ENCODE measurements at places on chromosomes 16 and 17.
A peak's percentile ranks its signal among the peaks of the same experiment; 100 is the strongest.

GRCh38 chr16:74862743-74863244, 88.2 kb upstream of the FA2H start:
- DNase-seq: peak; percentile 42

DNA sequence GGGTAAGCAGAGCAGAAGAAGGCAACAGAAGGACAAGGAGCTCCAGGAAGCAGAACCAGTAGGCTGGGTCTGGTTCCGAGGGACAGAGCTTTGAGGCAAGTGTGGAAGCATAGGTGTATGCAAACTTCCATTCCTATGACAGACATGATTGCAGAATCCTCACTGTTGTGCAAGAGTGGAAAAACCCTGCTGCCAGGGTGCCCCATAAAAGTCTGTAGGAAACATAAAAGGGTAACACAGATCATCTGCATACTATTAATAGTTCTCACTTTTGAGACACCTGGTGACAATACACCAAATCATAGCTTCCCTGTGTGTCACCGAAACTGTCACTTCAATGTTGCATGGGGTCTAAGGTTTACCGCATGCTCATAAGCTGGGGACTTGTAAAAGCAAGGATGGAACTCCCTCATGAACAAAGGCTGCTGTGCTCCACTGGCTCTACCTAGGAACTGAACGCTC, 39.7 kb downstream of the ARHGAP17 start:
- no peak for DNase-seq

- DNase-seq: no peak
These were observed 43.6 kb downstream of the OR1D5 start for GRCh38 chr17:3019761-3020160.

DNA sequence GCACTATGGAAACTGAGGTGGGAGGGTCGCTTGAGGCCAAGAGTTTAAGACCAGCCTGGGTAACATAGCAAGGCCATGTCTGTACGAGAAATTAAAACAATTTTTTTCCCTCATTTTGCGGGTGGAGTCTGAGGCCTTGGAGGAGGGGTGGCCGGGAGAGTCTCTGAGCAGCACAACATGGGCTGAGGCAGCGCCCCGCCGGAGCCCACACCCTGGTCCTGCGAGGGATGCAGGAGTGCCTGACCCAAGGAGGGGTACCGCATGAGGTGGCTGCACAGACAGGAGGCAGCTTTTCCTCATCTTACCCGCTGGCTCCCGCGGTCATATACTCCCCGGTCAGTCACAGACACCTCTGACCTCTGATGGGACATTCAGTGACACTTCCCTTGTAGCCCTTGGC, 67.7 kb downstream of the MSI2 start:
- DNase-seq: no peak

DNA sequence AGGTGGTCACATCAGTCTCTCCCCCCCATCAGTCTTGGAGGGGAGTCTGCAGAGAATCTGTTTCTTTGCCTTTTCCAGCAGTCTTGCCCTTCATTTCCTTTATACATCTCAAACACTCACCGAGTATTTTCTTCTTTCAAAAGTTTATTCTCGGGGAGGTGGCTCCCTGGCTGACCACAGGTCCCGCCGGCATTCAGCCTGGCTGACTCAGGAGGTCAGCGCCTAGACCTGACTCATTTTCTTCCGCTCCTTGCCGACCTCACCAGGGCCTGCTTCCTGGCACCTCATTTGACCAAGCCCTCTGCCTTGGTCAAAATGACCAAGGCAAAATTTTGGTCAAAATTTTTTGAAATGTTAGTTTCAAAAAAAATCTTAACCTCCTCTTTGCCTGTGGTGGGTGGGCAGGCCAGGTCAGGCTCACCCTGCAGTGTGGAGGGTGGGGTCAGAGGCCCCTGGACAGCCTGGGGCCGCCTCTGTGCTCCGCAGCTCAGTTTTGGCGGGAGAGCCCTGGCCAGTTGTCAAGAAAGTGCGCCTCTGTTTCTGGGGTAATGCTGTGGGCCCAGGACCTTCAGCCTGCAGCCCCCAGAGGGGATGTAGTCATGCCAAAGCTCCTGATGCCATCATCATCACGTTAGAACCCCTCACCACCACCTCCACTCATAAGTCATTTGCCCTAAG, 165.6 kb downstream of the SPECC1 start:
- no peak for DNase-seq

- DNase-seq: no peak
These were observed 90.8 kb upstream of the DNAH17 start for GRCh38 chr17:78667741-78668640.

- no peak for DNase-seq
These were observed 4.3 kb downstream of the AMDHD2 start for GRCh38 chr16:2524339-2524938.

DNA sequence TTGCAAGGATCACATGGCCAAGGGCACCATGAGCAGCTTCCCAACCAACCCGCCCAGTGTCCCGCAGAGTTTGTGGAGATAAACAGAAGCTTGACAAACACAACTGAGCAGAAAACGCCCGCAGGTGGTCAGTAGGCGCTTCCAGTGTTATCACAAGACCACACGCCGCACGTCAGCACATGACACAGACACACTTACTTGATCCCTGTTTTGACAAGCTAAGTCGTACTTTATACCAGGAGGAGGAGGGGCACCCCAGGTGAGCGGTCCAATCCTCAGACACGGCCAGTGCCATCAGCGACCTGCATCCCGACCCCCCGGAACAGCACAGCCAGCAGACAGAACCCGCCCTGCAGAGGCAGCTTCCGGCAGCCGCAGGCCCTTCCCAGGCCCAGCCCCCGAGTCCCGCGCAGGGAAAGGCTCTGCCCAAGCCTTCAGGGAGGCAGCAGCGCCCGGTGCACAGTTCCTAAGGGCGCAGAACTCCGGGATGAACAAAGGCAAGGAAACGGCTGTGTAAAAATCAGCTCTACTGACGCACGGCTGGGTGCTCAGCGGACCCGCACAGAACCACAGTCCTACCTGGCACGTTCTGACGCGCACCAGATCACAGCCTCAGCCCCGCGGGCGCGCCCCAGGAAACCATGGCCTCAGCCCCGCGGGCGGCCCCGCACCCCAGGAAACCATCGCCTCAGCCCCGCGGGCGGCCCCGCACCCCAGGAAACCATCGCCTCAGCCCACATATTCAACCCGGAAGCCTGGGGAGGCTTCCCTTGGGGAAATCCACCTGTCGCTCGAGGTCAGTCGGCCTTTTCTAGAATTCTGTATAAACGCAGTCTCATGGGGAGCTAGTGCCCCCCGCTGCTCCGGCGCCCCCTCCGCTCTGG, 27.8 kb downstream of the AXIN1 start:
- DNase-seq: peak; percentile 57

DNA sequence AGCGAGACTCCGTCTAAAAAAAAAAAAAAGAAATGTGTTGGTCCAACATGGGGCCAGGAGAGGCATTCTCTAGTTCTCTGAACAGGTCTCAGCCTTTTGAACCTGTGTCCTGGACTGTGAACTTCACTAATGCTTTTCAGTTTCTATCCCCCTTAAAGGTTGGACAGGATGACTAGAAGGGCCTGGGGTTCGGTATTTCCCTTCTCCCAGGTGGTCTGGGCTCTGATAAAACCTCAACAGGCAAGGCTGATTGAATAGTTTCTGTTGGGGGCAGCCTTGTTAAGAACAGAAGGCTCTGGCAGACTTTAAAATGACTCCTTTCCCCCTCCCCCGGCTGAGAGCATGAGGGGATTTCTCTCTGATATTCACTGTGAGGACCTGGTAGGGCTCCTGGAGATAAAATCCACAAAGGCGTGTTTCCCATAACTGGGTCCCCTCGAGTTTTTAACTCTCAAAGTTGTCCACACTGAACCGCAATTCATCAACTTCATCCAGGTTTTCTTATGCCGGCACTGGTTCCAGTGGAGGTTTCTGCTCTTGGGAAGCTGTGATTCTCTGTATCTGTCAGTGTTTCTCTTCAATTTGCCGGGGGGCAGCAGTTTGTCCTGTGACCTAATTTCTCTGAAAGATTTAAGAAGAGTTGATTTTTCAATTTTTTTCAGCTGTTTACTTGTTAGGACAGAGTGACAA, 91.3 kb downstream of the METRNL start:
- DNase-seq: no peak

GRCh38 chr16:89407282-89407924, 83.0 kb downstream of the ANKRD11 start:
- DNase-seq: no peak

Measured in GM12892 (cell line).